Astrocyte (in vitro differentiated cells and primary cell): ENCODE measurements at places on chromosomes 13 and 19. TPM values are rescaled to one million over a fixed set of nuclear protein-coding genes. Genes with fewer than 3 reads are reported as not detected.
A peak's percentile ranks its signal among the peaks of the same experiment; 100 is the strongest.

FFAR3 gene
- not detected in 2 replicates for total RNA-seq

GARIN5A gene
- total RNA-seq, result not detected in 2 replicates

NCCRP1 gene
- total RNA-seq, result not detected in 2 replicates

FGF21 gene
- not detected in 2 replicates for total RNA-seq

BCKDHA gene
- 9.2 and 9.8 TPM in 2 replicates for total RNA-seq

GRCh38 chr13:112205990-112206389, 139.0 kb downstream of the SOX1 start:
- DNase-seq, result no peak

DNA sequence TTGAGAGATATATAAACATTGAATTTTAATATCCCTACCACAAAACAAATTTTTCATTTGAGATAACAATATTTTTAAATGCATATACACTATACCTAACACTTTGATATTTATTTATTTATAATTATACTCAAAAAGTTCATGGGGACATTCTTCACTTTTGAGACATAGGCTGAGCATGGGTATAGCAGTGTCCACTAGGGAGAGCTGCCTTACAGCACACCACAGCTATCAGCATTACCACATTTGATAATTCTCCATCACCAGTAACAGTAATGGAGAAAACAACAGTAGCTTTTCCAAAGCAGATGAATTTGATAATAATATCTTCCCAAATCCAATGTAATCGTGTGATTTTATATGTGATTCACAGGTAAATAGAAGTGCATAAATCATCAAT, 626.1 kb downstream of the DACH1 start:
- DNase-seq, result peak; percentile 7

DNA sequence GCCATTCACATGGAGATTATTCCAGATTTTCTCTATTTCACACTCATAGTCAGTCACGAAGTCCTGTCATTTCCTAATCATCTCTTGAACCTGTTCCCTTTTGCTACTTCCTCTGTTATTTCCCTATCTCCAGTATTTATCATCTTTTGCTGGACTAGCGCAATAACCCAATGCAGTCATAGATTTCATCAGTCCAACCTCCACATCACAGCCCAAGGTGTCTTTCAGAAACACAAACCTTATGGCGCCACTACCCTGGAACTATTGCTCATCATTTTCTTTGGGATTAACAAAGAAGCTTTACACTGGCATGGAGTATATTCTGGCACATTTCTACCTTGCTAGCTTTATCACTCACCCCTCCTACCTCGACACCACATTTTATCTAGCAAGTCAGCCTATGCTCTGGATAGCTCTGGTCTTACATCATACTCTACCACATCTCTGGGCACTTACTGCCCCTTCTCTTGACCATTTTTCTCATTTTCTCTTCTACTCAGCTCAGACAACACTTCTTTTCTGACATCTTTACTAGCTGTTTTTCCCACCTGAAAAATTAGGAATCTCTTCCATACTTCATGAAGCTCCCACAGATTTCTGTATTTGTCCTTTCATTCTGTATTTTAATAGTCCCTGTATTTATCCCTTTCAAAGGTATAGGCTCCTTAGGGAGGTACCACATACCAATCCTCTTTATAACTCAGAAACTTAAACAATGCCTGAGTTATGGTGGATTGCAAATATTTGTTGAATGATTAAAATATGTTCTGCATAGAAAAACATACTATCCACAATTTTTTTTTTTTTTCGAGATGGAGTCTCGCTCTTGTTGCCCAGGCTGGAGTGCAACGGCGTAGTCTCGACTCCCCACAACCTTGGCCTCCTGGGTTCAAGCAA, 534.7 kb downstream of the KLF12 start:
- DNase-seq, result no peak

DNA sequence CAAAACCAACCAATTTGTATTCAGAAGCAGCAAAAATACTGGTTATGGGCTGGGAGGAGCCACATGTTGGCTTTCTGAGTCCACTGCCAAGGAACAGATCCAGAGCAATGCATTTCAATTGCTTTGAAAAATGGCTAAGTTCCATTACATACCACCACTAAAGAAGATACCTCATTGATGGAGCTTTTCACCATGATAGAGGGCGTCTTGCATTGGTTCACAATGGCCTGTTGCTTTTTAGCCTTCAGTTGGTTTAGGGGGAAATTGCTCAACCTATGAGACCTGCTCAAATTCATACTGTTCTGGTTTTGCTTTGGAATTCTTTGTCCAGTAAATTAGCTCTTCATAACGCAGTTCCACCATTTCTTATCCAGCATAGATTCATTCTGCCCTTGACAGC, 21.2 kb upstream of the CPB2 start:
- DNase-seq, result no peak

GRCh38 chr13:99041337-99041736, 63.5 kb upstream of the DOCK9 start:
- peak; percentile 29 for DNase-seq

DNA sequence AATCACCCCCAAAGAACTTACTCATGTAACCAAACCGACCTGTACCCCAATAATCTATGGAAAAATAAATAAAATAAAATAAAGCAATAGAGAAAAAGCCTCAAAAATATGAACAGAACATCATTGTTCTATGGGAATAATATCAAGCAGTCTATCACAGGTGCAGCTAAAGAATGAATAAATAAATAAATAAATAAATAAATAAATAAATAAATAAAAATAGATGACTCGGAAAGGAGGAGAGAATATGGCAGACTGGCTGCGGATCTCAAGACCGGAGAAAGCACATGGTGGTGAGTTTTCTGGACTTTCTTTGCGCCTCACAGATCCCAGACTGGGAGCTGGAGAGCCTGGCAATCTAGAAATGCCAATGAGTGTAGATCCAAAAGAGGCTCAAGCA, 22.4 kb upstream of the CEACAM20 start:
- DNase-seq, result no peak

DNA sequence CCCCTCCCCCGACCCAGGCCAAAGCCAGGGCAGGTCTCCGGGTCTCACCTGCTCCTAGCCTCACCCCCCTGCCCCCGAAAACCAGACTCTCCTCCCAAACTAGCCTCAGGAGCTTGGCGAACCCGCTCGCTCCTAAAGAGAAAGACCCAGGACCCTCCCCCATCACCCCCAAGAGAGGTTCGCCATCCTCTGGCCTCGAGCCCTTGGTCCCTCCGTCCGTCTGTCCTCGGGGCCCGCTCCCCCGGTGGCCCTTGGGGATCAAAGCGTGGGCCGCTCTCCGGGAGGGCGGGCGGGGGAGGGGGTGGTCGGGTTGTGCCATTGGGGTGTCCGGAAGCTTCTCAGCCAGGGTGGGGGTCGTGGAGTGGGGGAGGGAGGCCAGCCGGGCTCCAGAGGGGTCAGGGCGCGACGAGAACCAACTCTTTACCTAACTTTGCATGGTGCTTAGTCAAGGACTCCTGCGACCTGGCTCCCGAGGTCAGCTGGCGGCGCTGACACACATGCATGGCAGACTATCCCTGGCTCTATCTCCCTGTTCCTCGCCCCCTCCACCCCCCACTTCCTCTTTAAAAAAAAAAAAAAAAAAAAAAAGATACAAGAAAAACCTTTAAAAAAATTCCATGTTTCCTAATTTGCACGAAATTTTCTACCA, 15.6 kb downstream of the SMIM24 start:
- no peak for DNase-seq

DNA sequence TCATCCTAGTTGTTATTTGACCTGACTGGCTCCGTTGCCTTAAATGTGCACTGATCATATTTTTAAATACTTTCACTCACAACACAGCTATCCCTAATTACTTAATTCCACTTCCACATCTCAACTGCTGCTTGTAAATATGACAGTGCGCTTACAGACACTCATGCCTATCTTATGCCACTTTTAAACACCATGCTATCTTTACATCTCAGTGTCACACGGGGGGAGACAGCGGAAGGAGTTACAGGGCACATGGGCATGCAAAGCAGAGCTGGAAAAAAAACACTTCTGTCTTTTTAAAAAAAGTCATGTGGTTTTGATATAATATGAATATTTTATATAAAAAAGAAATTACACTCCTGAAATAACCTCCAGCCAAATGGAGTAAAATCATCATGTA, 44.1 kb downstream of the SMAD9 start:
- no peak for DNase-seq

DNA sequence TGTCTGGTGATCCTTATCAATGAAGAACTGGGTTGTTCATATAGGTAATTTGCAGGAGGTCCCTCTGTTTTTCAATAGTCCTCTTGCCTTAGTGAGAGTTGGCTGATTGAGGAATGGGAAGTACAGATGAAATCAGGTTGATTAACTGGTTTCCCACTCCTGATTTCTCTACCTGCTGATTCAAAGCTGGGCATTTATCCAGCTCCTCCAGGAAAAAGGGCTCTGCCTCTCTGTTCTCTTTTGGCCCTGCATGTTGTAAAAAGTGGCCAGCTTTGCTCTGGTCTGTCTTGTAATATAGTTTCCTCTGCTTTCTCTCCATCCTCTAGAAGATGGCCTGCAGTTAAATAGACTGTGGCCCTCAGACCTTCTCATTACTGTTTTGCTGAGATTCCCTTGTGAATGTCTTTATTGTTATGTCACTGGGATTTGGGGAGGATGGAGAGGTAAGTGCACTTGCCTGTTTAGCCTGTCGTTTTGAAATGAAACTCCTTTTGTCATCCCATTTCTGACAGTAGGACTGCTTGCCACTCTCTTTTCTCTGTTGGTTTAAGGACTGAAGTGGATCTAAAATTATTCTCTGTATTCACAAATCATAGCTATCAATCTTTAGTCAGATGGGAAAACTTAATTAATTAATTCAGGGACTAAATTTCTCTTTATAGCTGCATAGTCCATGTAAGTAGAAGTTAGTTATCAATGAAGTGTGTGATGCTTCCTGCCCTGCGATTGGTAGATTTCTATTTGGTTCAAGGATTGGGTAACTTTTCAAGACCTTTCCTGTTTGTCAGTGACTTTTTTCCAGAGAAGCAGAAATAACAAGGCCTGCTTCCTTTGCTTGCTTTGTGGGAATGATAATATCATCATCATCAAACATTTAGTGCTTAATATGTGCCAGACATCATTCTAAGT, 28.5 kb downstream of the GARRE1 start:
- DNase-seq, result no peak

- DNase-seq, result no peak
Measured at GRCh38 chr19:45144431-45145269, 16.1 kb downstream of the NKPD1 start.

DNA sequence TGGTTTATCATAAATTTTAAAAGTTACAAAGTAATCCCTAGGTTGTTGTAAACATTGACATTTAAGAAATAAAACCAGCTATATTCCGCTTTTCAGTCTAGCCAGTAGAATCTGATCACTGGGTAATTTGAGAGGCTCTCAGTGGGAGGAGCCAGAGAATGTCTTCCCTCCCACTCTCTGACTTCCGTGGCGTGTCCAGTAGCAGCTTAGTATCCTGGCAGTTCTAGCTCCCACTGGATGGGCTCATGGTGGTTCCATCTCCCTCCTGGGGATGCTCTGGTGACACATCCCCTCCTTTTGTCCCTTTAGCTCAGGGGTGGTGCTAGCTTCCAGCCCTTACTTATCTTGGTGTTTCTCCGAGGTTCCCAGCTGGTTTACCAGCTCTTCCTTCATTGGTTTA, 34.5 kb downstream of the MTUS2 start:
- DNase-seq, result no peak

GRCh38 chr13:43136920-43137575, 113.7 kb downstream of the DNAJC15 start:
- DNase-seq, result no peak
